ENCODE measurements at places on chromosomes 3 and 15.

DNA sequence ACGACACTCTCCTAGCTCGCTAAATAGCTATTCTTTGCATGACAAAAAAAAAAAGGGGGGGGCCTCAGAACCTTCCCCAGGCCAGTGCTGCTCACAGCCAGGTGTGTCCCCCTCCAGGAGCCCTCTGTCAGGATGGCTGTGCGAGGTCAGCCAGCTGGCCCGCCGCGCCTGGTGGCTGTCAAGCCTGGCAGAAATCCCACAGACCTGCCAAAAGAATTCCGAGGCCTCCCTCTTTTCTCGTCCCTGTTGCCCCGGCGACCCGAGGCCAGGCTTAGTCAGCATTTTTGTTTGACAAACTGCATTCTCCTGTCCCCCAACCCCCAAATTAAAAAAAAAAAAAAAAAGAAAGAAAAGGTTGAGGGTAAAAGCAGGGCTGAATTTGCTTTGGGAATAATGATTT lies 61.9 kb downstream of the TM4SF4 start:
- no peak for DNase-seq

DNA sequence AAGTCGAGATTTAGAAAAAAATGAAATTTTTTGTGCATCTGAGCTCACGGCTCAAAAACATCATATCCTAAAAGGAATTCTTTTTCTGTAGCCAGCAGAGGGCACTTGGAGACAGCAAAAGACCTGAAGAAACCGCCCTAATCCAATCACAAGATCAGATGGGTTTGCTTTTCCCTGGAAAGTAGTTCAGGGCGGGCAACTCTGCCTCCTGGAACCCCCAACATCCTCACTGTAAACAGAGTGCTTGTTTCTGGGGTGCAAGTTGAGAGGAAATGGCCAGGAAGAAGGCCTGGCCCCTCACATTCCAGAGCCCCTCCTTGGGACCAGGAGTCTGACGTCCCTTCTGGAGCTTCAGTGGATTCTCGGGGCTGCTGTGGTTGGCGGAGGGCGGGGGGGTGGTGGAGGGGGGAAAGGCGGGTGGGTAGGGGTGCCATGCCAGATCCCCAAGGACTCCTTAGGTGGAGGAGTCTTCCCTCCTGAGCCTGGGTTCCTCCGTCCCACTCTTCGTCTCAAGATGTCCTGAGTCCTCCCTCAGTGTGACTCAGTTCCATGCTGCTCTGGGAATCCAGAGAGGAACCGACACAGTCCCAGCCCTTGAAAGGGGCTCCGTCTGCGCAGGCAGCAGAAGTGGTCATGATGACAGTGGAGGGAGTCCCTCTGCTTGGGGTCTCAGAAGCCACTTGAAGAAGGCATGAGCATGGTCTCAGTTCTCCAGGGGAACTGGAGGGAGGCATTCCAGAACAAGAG lies 35.9 kb downstream of the CCK start:
- peak; percentile 62 for DNase-seq

- DNase-seq: no peak
Measured at GRCh38 chr15:101180620-101181307, 71.1 kb downstream of the CHSY1 start.

- DNase-seq: no peak
Measured at GRCh38 chr15:46617507-46617906, 982.7 kb downstream of the SQOR start.

DNA sequence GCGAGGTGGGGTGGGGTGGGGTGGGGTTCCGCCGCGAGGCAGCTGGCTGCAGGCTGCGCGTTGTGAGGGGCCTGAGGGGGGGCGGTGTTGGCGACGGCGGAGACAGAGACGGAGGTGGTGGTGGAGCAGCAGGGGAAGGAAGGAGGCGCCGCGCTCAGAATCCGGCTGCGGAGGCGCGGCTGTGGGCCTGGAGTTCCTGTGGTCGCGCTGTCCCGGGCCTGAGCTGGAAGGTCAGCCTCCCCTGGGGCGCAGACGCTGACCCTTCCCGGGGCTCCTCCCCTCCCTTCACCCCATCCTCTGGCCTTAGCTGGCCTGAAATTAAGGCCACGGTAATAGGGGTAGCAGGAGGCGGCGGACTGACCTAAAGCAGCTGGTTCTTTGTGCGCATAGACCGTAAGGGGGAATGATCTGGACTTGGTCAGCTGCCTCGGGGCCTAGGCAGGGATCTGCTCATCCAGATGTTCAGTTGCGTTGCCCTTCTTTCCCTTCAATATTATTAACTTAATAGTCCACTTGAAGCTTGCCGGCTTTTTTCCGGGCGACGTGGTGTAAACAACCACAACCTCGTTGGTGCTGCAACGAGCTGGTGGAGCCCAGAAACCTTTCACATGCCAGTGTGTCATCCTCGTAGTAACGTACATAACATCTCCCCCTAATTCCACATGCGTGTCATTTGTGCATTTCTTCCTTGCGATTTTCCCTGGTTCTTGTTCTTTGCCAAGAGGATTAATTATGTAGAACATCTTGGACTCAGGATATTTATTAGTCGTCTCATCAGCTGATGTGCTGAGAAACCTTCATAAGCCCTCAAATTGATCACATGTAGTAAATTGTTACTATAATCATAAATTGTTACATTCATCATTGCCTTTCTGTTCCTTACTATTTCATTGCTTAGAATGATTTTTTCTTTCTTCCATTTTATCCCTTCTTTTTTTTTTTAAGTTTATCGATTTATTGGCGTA lies 626 bp downstream of the SEC62 start:
- DNase-seq: peak; percentile 67

- DNase-seq: no peak
Measured at GRCh38 chr15:77831986-77832385, 199.3 kb upstream of the LINGO1 start.

GRCh38 chr15:43483297-43484128 lies 9.4 kb downstream of the TP53BP1 start:
- DNase-seq: peak; percentile 50

DNA sequence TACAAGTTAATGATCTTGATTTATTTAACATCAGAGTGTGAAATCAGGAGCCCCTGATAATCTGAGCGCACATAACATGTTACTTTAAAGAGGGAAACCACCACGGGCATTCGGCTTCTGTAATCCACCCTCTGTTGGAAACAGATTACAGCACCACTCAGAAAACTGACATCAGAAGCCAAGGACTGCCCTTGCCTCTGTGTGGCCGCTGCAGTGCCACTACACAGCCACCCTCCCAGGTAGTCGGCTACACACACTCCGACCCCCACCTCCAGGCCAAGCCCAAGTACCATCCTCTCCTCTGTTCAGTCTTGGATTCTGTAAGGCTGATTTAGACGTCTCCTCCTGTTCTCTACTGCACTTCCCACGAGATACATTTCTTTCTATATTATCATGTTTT lies 251.7 kb downstream of the GABRB3 start:
- no peak for DNase-seq

- peak; percentile 80 for DNase-seq
Measured at GRCh38 chr3:21484057-21484827, 266.8 kb downstream of the ZNF385D start.

- DNase-seq: peak; percentile 63
Measured at GRCh38 chr15:32641517-32642059, at the start of gene SCG5. Gene SCG5 (plus strand): TSS chr15:32641710. CDS start chr15:32643593, 1,883 bp downstream.

- DNase-seq: peak; percentile 26
Measured at GRCh38 chr3:149080011-149080698, 6.2 kb downstream of the HLTF start.

DNA sequence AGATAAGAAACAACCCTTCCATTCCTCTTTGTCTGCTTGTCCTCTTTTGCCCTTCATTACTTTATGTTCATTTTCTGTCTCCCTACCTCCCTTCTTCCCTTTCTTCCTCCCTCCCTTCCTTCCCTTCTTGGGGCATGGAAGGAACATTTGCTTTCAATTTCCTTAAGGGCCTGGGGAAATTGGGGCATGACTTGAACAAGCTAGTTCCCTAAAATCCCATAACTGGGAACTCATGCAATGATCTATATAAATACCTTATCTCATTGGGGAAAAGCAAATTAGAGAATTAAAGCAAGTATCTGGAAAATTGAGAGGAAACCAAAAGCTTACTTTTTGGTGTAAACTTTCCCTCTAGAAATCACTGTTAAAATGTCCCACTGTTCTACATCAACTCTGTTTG lies 35.7 kb downstream of the BOC start:
- no peak for DNase-seq

DNA sequence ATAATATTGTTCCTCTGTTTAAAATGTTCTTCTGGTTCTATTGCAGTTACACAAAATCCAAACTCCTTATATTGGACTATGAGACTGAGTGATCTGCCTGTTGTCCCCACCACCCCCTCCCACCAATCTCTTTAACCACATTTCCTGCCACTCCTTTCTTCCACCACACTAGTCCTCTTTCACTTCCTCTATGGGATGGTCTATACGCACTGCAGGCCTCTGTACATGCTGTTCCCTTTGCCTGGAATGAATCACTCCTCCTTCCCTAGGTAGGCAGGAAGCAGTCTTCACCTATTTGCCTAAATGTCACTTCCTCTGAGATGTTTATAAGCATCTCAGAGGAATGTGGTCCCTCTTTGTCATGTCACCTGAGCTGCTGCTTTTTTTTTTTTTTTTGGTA lies 4.0 kb downstream of the MAP2K1 start:
- peak; percentile 53 for DNase-seq

- DNase-seq: no peak
Measured at GRCh38 chr15:66749841-66750575, 48.0 kb downstream of the SMAD6 start.

DNA sequence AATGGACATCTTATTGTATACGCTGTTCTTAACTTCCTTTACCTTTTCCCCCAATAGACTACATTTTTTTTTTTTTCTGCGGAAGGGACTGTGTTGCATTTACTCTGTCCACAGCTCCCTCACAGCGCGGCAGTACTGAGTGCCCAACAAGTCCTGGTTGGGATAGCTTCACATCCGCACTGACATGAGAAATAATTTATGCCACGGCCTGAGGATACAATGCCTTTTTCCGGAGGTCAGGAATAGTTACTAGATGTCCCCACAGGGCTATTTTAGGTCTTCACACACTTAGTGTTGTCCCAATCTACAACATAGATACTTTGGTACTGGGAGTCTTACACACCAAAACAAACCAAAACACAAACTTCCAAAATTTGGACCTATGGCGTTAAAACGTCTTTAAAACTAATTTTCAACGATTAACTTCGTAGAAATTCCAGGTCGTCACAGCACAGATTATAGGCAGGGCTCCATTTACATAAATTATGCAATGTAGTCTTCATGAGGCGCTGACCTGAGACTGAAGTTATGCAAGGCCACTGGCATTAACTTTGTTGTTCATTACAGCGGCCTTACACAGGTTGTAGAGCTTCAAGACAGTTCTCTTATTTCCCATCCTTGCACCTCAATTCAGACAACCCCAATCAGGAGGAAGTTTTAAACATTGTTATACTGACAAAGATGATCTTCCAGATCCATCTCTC lies 989 bp upstream of the PPIB start:
- DNase-seq: no peak

DNA sequence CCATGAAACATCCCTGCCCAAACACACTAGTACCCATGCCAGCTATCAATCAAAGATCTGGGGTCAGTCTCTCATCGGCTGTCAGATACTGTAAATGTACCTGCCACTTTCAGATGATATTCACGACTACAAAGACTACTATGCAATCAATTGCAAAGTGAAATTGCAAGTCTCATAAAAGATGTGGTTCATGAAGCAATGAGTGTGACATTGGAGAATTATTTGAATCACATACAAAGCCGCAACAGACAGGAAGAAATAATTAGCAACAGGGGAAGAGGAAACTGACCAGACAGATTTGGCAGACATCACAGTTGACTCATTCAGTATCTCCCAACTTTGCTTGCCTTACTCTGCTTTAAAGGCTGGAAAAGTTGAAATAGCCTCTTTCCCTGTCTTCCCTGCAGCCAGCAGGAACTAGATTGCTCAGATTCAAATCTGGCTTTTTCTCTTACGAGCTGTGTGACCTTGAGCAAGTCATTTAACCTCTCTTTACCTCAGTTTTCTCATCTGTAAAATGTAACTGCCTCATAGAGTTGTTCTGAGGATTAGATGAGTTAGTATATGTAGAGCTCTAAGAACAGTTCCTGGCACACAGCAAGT lies 95.7 kb upstream of the C3orf80 start:
- DNase-seq: peak; percentile 98

- DNase-seq: peak; percentile 88
Measured at GRCh38 chr15:73989001-73989798, 2.9 kb downstream of the STOML1 start.

GRCh38 chr15:42728560-42728959 lies 8.4 kb downstream of the CDAN1 start:
- DNase-seq: no peak

GRCh38 chr15:96947296-96948229 lies 617.1 kb downstream of the NR2F2 start:
- DNase-seq: no peak

DNA sequence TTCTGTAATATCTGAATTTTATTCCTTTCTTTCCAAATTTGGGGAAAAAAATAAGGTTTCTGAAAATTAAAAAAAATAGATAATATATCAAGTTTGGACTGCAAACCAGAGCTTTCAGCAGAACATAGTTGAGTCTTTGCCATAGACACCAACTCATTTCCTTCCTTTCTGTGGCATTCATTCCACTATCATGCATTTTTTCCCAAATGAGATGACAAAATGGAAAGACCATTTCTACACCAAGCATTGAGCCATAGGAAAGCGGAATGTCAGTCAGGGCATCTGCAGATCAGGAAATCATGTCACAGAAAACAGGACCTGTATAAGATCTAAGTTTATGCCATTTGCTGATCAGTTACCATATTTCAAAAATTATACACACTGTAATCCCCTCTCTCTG lies 333.3 kb upstream of the THBS1 start:
- peak; percentile 51 for DNase-seq

- no peak for DNase-seq
Measured at GRCh38 chr15:41934843-41935242, 37.5 kb downstream of the EHD4 start.

DNA sequence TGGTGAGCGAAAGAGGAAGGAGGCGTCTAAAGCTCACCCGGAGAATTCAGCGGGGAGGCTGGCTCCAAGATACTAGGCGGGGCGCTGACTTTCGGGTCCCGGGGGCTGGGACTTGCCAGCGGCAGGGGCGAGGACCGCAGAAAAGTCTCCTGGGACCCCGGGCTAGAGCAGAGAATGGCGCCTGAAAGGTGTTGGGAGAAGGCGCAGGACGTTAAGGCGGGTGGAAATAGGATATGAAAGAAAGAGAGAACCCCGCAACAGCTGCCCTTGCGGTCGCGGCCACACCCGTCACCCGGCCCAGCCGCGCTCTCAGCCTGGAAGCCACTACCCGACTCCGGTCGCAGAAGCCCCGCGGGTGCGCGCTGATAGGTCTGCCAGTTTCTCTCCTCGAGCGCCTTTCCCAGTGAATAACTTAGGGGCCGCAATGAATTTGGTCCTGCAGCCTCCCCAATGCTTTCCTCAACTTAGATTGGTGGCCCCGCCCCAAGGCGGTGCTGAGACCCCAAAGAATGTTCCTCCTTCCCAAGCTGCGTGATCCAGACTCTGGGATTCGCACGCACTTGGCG lies 604 bp downstream of the LTK start:
- no peak for DNase-seq

DNA sequence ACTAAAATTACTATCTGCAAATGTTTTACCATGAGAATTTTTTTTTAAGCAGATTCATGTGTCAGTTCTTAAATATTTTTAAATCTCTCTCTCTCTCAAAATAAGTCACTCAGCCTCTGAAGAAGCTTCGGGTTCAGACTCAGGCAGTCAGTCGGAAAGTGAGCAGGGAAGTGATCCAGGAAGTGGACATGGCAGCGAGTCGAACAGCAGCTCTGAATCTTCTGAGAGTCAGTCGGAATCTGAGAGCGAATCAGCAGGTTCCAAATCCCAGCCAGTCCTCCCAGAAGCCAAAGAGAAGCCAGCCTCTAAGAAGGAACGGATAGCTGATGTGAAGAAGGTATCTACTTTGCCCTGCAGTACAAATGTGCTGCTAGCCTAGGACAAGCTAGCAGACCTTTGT lies 24.1 kb downstream of the CHD2 start:
- DNase-seq: no peak
